Coronary artery (tissue), 2 donors: ENCODE measurements at places on chromosomes 5 and 9.

- no peak for DNase-seq
Measured at GRCh38 chr5:94849821-94850736, 231.6 kb downstream of the SLF1 start.

DNA sequence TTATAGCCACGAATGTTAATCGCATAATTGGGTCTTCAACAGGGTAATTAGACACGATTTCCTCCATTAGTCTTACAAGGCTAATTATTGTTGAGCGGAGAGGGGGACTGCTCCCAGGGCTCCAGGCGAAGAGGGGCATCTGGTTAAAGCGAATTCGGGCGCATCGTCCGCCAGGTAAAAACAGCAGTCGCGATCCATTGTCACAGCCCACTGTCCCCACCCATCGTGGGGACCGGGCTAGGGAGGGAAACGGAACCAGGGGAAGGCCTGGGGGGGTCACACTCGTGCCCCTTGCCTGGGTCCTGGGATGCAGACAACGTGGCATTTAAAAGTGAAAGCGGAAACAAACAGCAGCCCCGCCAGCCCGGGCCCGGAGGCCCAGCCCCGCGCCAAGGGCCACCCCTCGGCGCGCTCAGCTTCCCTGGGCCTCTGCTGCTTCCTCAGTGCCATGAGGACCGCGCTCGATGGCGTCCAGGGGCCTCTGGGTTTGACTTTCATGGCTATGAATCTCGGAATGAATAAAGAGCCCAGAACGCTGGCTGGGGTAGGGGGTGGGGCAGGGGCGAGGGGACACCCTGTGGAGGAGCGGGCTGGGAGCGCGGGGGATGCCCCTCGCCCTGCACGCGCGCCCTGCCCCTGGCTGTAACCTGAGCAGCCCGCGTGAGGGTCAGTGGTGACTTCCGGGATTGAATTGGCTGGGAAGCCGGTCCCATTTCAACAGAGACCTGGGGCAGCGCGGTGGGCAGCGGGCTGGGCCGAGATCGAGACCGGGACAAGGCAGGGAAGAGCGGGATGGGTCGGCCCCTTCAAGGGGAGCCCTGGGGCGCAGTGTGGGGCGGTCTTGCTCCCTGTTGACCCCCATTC lies 99.9 kb downstream of the GTF3C4 start:
- peak; percentile 82 for DNase-seq

DNA sequence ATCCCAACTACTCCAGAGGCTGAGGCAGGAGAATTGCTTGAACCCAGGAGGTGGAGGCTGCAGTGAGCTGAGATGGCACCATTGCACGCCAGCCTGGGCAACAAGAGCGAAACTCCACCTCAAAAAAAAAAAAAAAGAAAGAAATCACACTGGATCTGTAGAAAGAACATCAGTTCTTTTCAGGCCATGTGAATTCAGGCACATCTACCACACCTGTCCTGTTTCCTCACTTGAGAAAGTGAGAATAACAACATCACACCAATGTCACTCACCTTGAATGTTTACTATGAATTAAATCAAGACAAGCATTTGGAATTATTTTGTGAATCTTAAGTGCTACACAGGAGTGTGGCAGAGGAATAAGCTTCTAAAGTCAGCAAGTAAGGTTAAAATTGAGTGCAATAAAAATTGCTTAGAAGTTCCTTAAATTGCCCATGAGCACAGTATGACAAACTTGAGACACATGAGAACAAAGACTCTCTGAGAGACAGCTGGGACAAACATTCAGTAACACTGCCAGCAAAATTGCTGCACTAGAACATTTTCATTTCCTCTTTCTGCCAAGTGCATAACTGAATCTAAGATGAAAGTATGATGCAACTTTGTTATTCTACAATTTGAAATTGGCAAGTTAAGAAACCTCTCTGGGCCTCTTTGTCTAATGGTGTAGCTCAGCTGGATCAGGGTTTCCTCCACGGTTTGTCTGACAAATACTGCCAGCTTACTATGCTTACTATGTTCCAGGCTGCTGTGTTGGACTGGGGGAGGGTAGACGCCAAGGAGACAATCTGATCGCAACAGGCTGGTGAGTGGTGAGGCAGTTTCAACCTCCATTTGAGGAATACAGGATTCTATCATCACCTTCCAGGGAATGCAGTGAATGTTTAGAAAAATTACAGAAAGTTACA lies 1.9 kb upstream of the RIC1 start:
- no peak for DNase-seq

GRCh38 chr9:78121488-78121887 lies 89.9 kb upstream of the GNAQ start:
- DNase-seq, result no peak

DNA sequence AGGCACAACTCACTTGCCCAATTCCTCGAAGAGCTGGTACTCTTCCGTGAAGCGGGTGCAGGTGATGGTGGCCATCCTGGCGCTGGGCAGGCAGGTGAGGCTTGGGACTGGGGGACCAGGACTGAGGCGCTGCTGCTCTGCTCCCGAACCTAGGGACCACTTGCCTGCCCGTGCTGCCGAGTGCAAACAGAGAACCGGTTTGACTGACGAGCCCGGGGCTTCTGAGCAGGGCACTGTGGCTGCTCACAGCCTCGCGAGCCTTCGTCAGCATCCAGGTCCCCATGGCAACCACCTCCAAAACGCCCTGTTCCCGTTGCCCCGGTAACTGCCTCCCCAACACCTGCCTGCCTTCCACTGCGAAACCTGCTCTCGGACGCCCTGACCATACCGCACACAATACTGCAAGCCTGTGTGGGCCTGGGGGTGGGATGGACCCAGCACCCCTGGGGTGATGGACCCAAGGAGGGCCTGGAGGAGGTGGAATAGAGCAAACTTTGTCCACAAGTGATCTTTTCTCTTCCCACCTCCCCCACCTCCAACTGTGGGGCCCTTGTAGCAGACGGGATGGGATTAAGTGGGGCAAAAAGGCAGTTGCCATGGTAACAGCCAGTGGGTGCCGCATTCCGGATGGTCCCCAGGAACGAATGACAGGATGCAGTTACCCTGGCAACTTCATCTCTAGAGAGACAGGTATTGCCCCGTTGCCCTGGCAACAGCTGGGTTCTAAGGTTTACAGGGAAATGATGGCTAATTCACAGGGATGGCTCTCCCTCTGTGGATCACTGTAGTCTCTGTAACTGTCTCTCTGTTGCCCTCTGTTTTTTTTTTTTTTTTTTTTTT lies at the start of gene CAMK2A:
Gene CAMK2A (minus strand): TSS at position 223 of the 840 bp plus-strand sequence. CDS start 148 bp downstream, at position 75.
- no peak for DNase-seq

- no peak for DNase-seq
Measured at GRCh38 chr9:89483592-89484474, 14.1 kb downstream of the SEMA4D start.

DNA sequence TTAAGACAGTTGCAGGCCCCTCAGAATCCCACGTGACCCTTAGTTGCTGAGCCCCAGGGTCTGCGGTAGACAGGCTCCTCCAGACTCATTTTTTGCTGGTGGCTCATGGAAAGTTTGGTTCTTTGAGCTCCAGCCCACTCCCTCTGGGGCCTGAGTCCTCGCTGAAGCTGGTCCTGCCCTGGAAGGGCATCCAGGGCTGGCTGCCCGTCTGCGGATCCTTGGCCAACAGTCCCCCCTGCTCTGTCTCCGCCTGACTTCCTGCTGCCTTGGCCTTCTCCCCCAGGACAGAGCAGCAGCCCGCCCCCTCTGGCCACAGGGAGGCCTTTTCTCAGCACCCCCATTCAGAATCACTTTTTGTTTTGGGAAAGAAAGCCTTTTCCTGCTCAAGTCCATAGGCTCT lies 24.4 kb downstream of the SLC6A7 start:
- DNase-seq, result peak; percentile 85

DNA sequence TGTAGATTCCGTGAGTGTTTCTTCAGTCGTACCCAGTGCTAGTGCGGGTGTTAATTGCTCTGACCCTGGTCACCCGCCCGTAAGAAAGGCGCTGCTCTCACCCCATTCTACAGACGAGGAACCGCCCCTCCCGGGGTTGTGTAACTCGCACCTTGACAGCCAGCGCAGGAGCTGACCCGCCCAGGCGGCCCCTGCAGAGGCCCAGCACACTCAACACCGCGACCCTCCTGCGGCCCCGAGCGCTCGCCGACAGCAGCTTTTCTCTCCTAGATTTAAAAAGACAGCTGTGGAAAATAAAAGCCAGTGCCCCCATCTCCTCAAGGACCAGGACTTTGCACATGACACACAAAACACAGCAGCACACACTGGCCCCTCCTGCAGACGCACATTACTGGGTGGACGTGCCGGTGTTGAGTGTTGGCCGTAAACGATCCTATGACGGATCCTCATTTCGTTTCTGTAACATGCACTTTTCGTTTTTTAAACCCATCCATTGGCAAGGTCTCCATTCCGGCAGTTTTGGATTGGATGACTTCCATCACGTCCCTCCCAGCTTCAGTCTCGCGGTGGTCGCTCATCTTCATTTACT lies 22.9 kb downstream of the OR2V2 start:
- no peak for DNase-seq

DNA sequence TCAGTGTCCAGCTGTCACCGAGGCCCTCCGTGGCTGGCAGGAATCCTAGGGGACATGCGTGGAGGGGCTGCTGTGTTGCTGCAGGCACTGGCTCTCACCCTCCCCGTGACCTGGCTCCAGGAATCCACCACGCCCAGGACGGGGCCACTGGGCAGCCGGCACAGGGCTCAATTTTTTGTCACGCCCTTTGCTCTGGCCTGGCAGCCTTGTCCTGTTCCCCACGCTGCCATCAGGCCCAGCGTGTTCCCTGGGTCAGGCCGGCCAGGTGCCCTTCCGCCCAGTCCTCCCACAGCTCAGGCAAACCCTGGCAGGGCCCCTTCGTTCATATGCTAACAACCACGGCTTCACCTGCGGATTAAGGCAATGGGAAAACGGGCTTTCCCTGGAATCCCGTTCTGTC lies 37.3 kb downstream of the PROP1 start:
- DNase-seq, result no peak

- no peak for DNase-seq
Measured at GRCh38 chr9:93127395-93127911, 6.6 kb downstream of the NINJ1 start.

DNA sequence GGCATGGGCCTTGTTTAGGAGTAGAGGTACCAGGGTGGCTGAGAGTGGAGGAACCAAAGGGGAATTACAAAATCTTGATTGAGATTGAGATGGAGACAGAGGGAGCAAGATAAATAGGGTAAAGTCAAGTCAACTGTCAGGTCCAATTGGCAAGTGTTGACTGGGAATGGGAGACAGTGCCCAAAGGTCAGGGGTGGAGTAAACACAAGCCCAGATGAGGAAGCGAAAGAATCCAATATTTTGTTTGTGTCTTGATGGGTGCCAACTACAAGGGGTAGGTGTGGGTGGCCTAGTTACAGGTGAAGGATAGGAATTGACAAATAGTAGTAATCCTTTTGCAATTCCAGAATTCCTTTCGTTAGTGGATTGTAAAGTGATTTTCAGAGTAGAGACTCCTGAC lies 75.1 kb upstream of the AGXT2 start:
- DNase-seq, result no peak

DNA sequence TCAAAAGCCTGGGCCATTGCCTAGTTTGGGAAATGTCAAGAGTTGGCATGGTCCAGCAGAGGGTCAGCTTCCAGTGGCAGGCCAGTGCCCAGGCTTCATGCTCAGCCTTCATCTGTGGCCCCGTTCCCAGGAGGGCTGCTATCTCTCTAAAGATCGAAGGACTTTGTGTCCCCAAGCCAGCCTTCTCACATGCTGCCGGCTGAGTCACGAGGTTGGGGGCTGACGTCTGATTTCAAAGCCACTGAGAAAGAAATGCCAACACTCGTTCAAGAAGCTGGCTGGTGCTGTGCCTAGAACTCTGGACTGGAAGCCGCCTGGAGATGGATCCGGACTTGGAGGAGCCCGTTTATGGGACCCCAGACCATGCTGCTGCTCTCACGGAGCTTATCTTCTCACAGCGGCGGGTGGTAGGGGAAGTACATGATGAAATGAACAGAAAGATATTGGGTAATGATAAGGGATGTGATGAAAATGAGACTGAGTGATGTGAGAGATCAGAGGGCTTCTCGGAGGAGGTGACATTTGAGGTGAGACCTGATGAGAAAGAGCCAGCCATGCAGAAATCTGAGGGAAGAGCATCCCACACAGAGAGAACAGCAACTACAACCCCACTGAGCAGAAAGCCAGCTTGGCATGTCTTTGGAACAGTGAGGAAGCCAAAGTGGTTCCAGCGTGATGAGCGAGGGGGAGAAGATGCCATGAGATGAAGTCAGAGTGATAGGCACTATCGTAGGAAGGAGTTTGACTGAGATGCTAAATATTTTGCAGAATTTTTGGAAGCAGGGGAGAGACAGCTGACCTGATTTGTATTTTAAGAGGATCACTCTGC lies 54.9 kb upstream of the BOD1 start:
- DNase-seq, result peak; percentile 89

GRCh38 chr9:14704281-14704680 lies 11.0 kb upstream of the ZDHHC21 start:
- DNase-seq, result no peak

- no peak for DNase-seq
Measured at GRCh38 chr5:78506261-78507024, 142.1 kb downstream of the LHFPL2 start.

DNA sequence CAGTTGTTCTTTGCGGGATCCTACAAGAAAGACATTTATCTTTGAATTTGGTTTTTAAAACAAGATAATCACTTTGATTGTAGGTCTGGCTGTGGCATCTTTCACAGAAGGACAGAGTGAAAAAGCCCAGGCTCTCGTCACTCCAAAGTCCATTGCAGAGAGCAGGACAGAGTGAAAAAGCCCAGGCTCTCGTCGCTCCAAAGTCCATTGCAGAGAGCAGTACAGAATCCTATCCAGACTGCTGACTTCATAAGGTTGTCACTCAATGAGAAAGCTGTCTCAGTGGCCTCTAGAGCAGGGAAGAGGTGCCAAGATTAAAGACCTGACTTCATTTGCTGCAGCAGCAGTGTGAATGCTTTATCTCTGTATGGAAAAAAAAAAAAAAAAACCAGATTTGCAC lies 16.3 kb upstream of the GPX8 start:
- DNase-seq, result no peak

DNA sequence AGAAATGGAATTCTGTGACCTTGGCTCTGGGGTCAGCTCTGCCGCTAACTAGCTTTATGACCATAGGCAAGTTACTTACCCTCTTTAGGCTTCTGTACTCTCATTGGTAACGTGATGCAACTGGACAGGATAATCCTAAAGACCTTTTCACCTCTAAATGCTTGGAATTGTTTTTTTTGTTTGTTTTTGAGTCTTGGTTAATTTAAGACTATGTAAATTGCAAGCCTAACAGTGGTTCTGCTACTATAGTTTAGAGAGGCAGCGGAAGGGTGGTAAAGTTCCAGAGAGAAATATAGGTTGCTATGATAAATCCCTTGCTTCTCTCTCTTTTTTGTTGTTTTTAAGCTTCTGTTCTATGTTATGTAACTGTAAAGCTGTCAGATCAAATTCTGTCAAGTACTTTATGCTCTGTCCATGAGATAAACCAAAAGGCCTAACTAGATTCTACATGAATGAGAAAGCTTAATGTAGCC lies 17.6 kb downstream of the FAM169A start:
- DNase-seq, result no peak

- peak; percentile 88 for DNase-seq
Measured at GRCh38 chr9:136903041-136903554, 16.8 kb downstream of the TRAF2 start.
